ENCODE measurements at places on chromosomes 4 and X.

- DNase-seq, result no peak
These were observed 1.2 kb upstream of the SHOX start for GRCh38 chrX:629230-630006.

GRCh38 chr4:106996490-106996889, 39.6 kb downstream of the DKK2 start:
- no peak for DNase-seq

DNA sequence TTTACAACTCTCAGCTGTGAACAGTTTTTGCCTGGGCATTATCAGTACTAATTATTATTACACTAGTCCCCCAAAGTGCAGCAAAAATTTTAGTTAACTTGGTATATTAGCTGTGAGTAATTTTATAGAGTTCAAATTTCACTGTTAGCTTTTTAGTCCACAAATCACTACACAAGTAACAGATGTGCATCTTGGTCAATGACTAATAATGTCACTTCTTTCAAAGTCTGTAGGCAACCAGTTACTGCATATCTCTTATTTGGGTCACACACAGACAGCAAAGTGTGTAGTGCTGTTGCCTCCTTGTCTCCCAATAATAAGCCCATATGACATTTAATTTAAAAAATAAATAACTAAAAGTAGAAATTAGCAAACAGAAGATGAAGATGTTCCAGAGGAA, 159.9 kb downstream of the SCFD2 start:
- no peak for DNase-seq

DNA sequence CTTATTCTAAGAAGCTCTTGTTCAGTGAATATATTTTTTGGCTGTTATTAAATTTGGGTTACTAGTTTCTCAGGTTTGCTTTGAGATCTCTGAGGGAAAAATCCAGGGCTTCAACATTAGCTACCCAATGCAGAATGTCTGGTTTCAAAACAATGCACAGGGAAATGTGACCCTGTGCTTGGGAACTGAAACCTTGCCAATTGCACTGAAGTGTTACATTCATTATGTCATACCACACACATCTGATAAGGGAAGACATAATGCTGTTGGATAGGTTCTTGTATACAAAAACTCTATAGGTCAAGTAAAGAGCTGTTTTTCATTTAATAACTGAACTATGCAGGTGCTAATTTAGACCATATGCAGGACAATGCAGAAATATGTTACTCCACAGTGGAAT, 345.3 kb upstream of the BMP3 start:
- no peak for DNase-seq

GRCh38 chr4:82905205-82905604, 4.7 kb downstream of the THAP9 start:
- no peak for DNase-seq

DNA sequence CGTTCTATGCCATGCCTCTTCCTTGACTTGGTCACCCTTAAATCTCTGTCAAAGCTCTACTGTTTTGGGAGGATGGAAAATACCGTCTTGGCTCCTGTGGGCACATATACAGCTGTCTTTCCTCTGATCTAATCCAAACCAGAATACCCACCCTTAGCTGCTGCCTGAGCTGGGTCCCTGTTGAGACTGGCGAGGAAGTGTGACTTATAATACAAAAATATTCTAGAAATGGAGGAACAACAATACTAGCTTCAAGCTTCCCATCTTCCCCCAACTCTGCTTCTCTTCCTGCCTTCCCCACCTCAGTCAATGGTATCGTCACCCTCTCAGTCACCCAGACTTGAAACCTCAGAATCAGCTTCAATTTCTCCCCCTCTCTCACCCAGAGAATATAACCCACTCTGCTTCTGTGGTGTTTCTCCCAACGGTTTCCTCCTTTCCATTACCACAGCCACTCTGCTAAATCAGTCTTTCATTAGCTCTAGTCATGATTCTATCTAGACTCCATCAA, 599 bp upstream of the IL2RG start:
- no peak for DNase-seq

GRCh38 chr4:150242820-150243458, 164.7 kb downstream of the DCLK2 start:
- peak; percentile 46 for DNase-seq

- no peak for DNase-seq
These were observed 14.0 kb downstream of the ARHGEF6 start for GRCh38 chrX:136766785-136767103.

DNA sequence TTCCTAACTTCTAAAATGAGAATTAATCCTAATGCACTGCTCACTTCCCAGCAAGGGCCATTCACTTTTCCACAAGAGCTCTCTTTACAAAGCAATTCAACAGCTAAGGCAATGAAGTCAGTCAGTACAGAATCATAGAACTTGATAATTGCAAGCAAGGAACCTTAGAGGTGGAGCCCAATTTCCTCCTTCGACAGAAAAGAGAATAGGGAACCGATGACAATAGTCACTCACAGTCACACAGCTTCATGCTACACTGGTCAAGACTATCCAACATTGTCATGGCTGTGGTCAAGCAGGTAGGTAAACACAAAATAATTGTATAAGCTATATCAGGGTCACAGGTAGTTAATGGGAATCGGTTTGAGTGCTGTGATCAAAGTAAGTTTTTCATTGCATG, 90.0 kb downstream of the ELOVL6 start:
- no peak for DNase-seq
